ENCODE measurements at places on chromosomes 5 and 9. TPM values are rescaled to one million over a fixed set of nuclear protein-coding genes. Genes with fewer than 3 reads are reported as not detected.

- H3K4me3 ChIP-seq: no peak overlapping the region
- no peak overlapping the region for H3K27ac ChIP-seq
- DNase-seq: no peak
- H3K4me1 ChIP-seq: no peaks in the 10 kb centered on the region
Measured at GRCh38 chr9:105053209-105053652, 125.3 kb upstream of the ABCA1 start.

DNA sequence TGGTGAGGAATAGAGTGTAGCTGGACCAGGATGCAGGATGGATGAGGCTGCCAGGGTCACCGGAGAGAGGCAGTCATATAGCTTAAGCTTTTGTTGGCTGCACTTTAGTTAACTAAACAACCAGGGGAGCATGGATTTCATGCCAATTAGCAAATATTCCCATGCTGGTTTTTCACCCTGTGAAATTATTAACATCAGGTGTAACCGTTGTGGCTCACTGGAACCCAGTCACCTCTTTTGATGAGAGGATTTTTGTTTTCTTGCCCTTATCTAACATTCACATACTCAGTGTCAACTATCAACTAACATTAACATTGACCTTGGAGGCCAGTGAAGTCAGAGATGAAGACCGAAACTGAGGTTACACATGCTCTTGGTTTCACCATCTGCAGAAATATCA is 97.2 kb upstream of the BASP1 start:
- H3K36me3 ChIP-seq: no peaks in the 10 kb centered on the region
- H3K4me3 ChIP-seq: no peak overlapping the region
- no peaks in the 10 kb centered on the region for H3K27me3 ChIP-seq

- no peaks in the 10 kb centered on the region for H3K36me3 ChIP-seq
- no peak overlapping the region for H3K27ac ChIP-seq
- H3K27me3 ChIP-seq: no peaks in the 10 kb centered on the region
- no peak overlapping the region for H3K4me3 ChIP-seq
- DNase-seq: no peak
- H3K4me1 ChIP-seq: no peaks in the 10 kb centered on the region
Measured at GRCh38 chr5:55734658-55735057, 3.2 kb upstream of the DDX4 start.

- peaks cover 32% of the 10 kb centered on the region for H3K4me1 ChIP-seq
- no peaks in the 10 kb centered on the region for H3K27me3 ChIP-seq
- H3K4me3 ChIP-seq: no peak overlapping the region
- H3K36me3 ChIP-seq: no peaks in the 10 kb centered on the region
Measured at GRCh38 chr5:55509796-55510522, 24.8 kb downstream of the PLPP1 start.

- no peaks in the 10 kb centered on the region for H3K27me3 ChIP-seq
- H3K4me1 ChIP-seq: no peaks in the 10 kb centered on the region
- no peak overlapping the region for H3K4me3 ChIP-seq
- H3K36me3 ChIP-seq: no peaks in the 10 kb centered on the region
- no peak overlapping the region for H3K27ac ChIP-seq
Measured at GRCh38 chr9:126756876-126757415, 47.9 kb upstream of the ZBTB43 start.

DNA sequence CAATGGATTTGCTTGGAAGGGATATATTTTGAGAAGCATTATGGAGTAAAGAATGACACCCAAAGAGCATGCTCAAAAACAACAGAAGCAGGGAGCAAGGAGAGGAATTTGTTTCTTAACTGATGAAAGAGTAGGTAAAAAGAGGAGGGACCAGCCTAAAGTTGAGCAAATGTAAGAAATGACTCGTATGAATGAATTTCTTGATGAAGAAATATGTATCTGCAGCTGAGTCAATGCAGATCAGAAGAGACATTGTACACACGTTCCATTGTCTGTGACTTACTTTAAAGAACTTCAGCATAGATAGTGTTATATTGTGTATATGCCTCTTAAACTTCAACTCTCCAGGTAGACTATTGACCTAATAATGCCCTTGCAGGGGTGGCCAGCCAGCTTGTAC is 112.7 kb upstream of the NREP start:
- H3K36me3 ChIP-seq: no peaks in the 10 kb centered on the region
- no peaks in the 10 kb centered on the region for H3K4me1 ChIP-seq
- no peak overlapping the region for H3K4me3 ChIP-seq
- H3K27me3 ChIP-seq: no peaks in the 10 kb centered on the region
- DNase-seq: no peak

DNA sequence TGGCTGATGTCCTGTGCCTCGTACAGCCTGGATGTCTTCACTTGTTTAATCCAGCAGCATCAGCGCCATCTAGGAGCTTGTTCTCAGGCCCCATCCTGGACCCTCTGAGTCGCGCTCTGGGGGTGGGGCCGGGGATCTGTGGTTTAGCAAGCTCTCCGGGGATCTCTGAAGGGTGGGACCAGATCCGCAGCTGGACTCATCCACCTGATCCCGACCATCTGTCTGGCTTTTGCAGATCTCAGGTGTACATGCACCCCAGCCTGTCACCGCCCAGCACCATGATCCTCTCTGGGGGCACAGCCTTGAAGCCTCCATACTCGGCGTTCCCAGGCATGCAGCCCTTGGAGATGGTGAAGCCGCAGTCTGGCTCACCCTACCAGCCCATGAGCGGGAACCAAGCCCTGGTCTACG is 15.1 kb upstream of the POMT1 start:
- peaks cover 17% of the 10 kb centered on the region for H3K4me1 ChIP-seq
- H3K27ac ChIP-seq: no peak overlapping the region
- H3K4me3 ChIP-seq: no peak overlapping the region
- no peaks in the 10 kb centered on the region for H3K27me3 ChIP-seq
- peaks cover 31% of the 10 kb centered on the region for H3K36me3 ChIP-seq
- no peak for DNase-seq

- H3K4me3 ChIP-seq: no peak overlapping the region
- no peaks in the 10 kb centered on the region for H3K4me1 ChIP-seq
- no peak for DNase-seq
- no peak overlapping the region for H3K27ac ChIP-seq
- H3K36me3 ChIP-seq: no peaks in the 10 kb centered on the region
Measured at GRCh38 chr5:68012429-68012828, 203.1 kb upstream of the PIK3R1 start.

DNA sequence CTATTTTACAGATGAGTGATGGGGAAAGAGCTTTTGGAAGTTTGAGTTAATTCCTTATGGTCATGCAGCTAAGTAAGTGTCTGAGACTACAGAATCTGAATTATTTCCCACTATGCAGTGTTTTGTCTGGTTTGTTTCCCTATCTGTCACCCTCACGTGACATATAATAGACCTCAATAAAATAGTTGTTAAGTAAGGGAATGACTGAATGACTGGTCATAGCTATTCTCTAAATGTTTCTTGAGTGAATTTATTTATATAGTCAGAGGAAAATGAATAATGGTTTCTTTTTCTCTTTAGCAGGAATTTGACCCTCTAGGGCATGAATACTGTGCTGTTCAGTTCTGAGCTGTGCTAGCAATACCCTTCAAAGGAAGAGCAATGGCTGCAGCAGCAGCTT is 10.3 kb downstream of the TRIM32 start:
- H3K4me3 ChIP-seq: no peak overlapping the region
- H3K4me1 ChIP-seq: peaks cover 16% of the 10 kb centered on the region
- no peak overlapping the region for H3K27ac ChIP-seq
- H3K27me3 ChIP-seq: no peaks in the 10 kb centered on the region

The SOWAHA gene
- total RNA-seq: not detected

The IRX1 gene
- 0.67 TPM for total RNA-seq

The NOXA1 gene
- 4.6 TPM for total RNA-seq

DNA sequence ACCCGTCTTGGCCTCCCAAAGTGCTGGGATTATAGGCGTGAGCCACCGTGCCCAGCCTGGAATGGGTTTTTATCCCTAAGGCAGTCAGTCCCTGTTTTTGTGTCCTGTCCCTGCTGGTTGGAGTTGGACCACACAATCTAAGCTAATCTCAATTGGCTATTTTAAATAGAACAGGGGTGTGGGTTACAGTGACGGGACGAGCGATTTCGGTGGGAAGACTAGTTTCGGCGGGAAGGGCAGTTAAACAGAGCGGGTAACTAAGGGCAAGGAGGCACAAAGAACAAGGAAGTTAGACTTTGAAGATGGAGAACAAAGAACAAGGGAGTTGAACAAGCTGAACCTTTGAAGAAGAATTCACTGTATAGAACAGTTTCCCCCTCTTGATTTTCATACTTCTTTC is 1.4 kb downstream of the GTF3C5 start:
- no peak for DNase-seq
- no peak overlapping the region for H3K27ac ChIP-seq
- H3K4me3 ChIP-seq: no peak overlapping the region
- no peaks in the 10 kb centered on the region for H3K36me3 ChIP-seq

All from heart left ventricle (tissue), 16 donors.